ENCODE measurements at places on chromosomes 13 and 19.

- peak; percentile 68 for DNase-seq
Observed at GRCh38 chr19:19342086-19343015, 21.7 kb downstream of the MAU2 start.

DNA sequence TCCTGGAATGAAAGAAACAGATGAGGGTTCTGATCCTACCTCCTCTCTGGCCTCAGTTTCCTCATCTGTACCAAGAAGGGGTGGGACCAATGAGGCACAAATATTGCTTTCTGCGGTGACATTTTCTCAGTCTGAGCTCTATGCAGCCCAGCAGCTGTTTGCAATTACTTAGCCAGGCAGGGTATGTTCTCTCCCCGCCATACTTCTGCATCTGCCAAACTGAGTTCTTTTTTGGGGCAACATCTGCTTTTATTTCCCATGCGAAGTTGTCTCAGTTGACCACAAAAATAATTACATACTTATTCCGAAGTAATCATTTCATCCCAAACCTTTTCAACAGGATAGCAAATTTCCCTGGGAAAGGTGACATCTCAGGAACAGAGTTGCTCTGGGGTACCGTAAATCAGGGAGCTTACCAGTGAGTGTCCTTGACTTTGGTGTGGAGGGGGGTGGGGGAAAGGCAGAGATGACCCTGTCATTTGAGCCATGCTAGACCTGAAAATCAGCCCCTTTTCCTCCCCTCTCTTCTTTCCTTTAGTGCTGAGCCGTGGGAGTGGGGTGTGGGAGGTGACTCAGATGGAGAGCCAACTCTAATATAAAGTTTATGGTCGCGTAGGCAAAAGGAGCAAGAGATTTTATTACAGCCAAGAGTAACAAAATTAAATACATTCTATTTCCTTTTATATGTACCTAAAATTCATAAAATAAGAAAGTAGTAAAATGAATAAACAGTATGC is 165.7 kb upstream of the KL start:
- peak; percentile 53 for DNase-seq

GRCh38 chr19:33674626-33675367 is 53.0 kb downstream of the CHST8 start:
- no peak for DNase-seq

DNA sequence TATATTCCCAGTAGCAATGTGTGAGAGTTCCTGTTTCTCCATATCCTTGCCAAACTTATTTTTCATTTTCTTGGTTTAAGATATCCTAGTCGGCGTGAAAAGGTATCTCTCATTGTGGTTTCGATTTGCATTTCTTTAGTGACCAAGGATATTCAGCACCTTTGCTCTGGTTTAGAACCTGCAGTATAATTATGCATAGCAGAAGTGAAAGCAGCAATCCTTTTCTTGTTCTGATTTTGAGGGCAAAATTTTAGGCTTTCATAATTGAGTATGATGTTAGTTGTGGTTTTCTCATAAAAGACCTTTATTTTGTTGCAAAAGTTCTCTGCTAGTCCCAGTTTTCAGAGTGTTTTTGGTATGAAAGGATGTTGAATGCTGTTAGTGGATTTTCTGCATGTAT is 491.0 kb downstream of the FGF9 start:
- DNase-seq: no peak

GRCh38 chr19:42226886-42227285 is 6.8 kb downstream of the ZNF526 start:
- DNase-seq: no peak

GRCh38 chr19:49704888-49705642 is 14.1 kb downstream of the CPT1C start:
- DNase-seq: no peak

DNA sequence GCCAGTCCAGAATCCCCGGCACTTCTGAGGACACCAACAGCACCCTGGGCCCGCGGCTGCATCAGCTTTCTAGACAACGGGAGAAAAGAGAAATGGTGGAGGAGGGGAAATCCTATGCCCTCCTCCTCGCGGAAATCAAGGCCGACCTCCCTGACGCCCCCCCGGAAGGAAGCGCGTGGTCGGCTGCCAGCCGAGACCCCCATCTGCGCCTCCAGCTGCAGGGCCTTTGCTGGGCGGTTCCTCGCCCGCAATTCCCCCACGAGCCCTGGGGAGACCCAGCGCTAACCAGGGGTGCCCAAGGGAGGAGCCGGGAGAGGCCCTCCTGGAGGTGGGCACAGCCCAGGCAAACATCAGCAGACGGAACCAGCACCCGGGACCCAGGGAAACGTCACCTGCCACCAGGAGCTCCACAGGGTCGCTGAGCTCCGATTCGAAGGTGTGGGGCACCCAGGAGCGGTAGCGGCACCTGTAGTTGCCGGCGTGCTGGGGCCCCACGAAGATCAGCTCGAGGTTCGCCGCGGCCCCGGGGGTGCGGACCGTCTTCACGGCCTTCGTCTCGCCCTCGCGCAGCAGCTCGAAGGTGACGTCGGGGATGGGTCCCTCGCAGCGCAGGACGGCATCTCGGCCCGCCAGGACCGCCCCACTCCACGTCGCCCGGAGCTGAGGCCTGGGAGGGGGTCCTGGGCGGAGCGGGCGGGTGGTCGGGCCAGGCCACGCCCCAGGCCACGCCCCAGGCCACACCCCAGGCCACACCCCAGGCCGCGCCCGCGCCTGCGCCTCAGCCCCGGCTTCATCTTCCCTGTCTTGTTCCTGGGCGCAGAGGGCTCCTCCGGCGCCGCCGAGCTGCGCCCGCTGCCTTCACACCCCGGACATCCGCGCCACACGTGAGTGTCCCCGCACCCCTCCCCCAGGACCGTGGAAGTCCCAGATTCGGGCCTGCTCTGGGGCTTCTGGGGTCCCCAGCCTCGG is 6.0 kb downstream of the A1BG start:
- DNase-seq: peak; percentile 79

DNA sequence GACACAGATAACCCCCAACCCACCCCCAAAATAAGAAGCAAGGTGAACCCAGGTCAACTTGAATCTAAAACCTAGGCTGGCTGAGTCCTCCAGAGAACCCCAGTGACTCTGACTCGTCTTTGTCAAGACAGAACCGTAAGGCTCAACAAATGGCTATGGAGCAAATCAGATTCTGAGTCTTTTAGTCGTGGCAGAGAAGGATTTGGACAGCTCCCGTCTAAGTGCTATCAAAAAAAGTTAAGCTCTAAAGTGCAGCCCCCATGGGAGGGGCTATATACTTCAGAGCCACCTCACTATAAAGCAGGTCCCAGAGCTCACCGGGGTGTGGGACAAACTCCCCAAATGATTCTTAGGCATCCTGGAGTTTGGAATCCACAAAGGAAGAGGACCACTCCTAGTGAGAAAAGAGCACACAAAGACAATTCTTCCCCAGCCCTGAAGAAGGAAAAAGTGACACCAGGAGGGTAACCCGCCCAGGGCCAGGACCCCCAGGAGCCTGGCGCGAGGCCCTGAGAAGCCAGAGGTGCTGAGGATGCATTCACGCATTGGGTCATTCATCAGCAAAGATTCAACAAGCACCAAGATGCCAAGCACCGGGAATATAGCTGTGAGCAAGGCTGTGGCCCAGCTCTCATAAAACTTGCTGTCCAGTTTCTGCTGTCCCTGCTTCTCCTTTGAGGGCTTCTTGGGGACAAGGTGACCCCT is 25.4 kb upstream of the C13orf42 start:
- no peak for DNase-seq

DNA sequence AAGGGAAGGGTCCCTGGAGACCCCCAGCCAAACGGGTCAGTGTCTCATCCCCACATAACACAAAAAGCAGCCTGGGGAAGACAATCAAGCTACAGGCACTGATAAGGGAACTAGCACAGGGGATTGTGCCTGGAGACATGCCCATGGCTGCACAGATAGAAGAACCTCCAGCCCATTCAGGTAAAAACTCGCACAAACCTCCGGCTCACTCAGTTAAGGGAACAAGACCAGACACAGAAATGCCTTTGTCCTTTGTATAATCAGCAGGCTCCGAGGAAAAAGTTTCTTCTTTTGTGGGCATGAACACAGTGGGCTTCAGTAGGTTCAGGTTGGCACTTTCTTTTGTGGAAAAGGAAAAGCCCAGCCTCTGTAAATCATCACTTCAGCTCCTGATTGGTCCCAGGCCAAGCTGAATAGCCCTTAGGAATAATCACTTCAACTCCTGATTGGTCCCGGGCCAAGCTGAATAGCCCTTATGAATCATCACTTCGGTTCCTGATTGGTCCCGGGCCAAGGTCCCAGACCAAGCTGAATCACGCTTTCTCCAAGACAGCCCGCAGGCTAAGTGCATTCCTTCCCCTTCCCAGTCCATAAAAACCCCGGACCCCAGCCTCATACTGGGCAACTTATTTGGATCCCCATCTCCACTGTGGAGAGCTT is 5.0 kb upstream of the ZNF230 start:
- no peak for DNase-seq

GRCh38 chr13:51162701-51163100 is 51.6 kb upstream of the C13orf42 start:
- DNase-seq: no peak

GRCh38 chr13:36713887-36714286 is 40.1 kb downstream of the SERTM1 start:
- no peak for DNase-seq

- DNase-seq: no peak
Observed at GRCh38 chr19:30909216-30909615, 440.0 kb downstream of the TSHZ3 start.

GRCh38 chr13:86368924-86369323 is 569.7 kb upstream of the SLITRK6 start:
- DNase-seq: no peak

DNA sequence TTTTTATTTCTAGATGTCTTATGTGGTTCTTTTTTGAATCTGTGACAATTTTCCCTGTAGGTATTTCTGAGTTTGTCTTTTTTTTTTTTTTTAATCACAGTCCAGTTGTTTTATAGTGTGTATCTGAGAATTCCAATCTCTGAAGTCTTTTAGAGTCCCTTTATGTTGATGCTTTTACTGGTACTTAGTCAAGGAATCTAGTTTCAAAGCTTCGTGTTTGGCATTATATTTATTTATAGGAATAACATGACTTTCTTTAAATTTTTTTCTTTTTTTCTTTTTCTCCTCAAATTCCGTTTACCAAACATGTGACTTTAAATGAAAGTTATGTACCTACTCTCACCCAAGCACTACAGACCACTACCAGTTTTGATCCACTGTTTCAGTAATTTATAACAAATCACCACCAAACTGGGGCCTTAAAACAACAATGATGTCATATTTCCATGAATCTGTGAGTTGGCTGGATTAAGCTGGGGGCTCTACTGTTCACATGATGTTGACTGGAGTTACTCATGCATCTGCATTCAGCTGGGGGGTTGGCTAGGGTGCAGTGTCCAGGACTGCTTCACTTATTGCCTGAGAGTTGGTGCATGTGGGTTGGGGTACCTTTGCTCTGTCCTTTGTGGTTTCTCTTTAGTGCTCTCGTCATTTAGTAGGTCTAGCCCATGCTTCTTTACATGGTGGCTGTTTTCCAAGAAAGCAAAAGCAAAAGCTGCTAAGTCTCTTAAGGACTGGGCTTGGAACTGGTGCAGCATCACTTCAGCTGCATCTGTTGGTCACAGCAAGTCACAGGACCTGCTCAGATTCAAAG is 22.3 kb downstream of the KCTD4 start:
- peak; percentile 31 for DNase-seq

GRCh38 chr13:87080100-87080779 is 590.9 kb upstream of the SLITRK5 start:
- DNase-seq: no peak

DNA sequence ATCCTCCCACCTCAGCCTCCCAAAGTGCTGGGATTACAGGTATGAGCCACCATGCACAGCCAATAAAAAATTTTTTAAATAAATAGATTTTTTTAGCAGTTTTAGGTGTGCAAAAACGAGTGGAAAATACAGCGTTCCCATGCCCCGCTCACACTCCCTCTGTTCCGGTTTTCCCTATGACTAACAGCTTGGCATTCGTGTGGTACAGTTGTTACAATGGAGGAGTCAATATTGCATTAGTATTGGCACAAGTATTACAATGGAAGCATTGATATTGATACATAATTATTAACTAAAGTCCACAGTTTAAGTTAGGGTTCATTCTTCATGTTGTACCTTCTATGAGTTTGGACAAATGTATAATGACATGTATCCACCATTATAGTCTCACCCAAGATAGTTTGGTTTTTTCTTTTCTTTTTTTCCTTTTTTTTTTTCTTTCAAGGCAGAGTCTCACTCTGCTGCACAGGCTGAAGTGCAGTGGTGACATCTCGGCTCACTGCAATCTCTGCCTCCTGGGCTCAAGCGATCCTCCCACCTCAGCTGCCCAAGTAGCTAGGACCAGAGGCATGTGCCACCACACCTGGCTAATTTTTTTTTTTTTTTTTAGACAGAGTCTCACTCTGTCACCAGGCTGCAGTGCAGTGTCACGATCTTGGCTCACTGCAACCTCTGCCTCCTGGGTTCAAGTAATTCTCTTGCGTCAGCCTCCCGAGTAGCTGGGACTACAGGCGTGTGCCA is 15.4 kb upstream of the RAB20 start:
- DNase-seq: no peak

- no peak for DNase-seq
Observed at GRCh38 chr13:100860866-100861265, 186.3 kb upstream of the TMTC4 start.

GRCh38 chr19:3360421-3361383 is 5.7 kb upstream of the NFIC start:
- DNase-seq: no peak

Data from femur (tissue), 1 donor.